ENCODE measurements at places on chromosomes 7 and 10.

DNA sequence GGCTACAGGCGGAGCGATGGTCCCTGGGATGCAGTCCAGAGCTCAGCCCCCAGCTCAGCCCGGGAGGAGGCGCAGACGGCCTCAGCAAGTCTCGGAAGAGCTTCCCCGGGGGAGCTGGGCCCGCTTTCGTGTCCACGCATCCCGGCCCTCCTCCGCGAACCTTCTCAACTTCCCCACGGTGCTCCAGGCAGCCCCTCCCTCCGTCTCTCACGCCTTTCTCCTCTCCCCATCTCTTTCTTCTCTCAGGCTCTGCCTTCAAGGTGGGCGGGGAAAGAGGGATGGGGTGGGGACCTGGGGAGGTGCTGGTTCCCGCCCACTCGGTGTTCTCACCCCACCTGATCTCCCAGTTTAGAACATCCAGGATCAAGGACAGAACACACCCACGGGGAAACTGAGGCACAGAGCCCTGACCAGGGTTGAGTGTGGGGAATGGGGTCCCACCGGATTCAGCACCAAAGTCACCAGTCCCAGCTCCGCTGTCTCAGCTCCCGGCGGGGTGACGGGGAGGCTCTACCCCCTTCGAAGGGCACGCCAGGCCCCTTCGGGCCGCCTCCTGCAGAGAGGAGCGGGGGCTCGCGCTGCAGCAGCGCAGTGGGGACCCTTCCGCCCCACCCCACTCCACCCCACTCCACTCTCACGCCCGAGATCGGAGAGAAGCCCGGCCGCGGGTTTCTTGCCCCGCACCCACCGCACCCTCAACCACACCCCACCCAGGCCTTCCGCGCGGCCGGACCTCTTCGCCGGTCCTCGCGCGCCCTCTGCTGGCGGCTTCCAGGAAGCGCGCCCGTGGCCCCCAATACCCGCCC is 18.2 kb downstream of the POLL start:
- no peak for DNase-seq

DNA sequence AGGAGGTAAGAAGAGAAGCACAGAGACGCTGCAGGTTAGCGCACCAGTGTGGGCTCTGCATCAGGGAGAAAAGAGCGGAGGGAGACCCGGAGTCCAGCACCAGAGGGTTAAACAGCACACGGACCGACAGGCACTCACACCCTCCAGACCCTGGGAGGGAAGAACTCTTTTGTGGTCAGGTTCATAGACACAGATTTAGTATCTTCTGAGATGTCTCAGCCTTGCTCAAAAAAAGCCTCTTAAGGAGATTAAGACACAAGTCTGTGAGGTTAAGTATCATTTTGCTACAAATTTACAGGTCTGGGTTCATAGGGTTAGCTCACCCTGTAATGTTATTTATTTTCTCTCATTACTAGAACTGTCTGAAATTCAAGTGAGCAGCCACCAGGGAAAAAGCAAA is 16.8 kb upstream of the NDST2 start:
- no peak for DNase-seq

DNA sequence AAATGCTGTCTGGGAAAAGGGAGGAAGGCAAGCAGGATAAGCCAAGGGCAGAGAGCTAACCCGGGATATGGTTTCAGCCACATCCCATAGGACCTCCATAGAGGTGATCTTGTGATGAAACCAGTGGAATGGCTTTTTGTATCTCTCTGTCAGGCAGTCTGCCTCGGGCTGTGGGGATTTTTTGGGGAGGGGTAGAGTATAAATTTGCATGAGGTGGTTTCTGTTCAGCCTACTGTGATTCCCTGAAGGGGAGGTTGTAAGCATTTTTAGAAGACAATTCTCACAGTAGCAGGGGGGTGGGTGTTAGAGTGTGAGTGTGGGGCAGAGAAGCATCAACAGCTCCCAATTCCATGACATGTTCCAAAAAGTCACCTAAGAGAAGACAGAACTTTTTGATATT is 11.8 kb downstream of the OR9A2 start:
- no peak for DNase-seq

DNA sequence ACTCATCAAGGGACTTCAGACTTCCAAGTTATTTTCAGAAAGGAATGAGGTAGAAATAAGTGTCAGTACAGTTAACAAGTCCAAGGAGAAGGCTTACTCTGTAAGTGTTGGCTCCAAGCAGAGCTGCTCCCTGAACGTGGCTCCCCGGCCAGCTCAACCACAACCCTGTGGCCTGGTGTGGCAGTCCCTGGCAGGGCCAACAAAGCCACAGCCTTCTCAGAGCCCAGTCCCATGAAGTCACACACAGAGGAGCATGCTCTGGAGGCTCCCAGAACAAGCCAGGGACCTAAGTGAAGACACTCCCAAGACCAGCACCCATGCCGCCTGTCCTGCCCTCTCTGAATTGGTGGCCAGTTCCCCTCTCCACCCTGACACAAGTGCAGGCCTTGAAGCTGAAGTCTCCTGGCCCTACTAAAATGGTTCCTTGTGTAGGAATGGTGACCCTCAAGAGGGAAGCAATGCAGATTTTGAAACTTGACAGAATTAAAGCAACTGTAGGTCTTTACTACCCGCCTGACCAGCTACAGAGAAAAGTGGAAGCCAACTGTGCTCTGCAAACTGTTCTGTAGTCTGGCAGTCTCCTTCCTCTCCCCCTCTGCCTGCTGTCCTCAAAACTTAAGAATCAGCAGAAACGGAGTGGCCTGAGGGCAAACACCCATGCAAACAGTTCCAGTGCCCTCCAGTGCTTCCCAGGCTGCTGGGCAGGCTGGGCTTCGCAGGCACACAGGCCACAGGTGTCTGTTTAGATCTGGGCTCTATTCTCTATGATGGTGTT is 51.1 kb downstream of the NOD1 start:
- no peak for DNase-seq

- DNase-seq, result no peak
Measured at GRCh38 chr7:32803406-32804141, 88.0 kb downstream of the KBTBD2 start.

- DNase-seq, result no peak
Measured at GRCh38 chr10:118096022-118096421, 49.3 kb upstream of the RAB11FIP2 start.

DNA sequence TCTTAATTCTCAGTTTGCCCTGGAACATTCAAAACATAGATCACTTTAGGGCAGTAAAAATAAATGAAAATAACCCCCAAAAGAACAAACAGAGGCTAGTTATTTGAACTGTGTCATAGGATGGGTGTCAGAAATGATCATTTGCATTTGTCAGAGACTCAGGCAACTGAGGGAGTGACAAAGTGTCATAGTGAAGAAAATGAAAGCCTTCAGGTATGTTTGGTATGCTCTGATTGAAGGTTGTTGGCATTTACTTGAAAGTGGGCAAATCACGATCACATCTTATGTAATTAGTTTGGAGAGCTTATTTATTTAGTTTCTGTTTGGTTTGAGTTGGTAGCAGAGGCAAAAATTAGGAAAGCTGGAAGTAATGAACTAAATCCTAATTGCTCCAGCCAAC is 880.9 kb downstream of the ANKRD7 start:
- DNase-seq, result no peak

DNA sequence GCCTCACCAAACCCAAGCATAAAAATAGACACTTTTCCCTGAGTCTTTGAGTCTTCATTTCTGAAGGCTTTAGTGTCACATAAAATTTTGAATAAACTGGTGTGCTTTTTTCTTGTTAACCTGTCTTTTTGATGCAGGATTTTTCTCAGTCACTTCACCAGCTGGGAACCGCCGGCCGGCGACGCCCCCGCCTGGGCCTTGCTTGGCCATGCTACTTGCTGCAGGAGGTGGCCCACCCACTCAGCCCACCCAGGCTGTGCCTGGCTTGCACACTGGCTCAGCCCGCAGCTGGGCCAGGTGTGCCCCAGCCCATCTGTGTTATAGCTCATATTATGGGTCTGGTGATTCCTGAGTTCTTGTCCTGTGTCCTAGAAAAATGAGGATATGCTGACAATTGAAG is 247.4 kb upstream of the CACNA2D1 start:
- no peak for DNase-seq

- DNase-seq, result no peak
Measured at GRCh38 chr10:3639546-3639945, 145.5 kb downstream of the KLF6 start.

DNA sequence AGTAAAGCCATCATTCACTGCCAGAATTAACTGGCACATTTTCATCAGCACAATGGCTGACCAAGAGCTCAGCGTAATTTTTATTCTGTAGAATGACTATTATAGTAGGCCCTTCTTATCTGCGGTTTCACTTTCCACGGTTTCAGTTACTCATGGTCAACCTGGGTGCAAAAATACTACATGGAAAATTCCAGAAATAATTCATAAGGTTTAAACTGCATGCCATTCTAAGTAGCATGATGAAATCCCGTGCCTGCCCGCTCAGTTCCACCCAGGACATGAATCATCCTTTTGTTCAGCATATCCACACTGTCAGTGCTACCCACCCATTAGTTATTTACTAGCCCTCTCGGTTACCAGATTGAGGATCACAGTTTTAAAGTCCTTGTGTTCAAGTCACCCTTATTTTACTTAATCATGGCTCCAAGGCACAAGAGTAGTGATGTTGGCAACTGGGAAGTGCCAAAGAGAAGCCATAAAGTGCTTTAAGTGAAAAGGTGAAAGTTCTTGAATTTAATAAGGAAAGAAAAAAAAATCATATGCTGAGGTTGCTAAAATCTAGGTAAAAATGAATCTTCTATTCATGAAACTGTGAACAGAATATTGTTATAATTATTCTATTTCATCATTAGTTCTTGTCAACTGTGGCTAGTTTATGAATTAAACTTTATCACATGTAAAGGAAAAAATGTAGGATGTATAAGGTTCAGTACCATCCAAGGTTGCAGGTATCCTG is 204.9 kb downstream of the DOCK4 start:
- DNase-seq, result no peak

DNA sequence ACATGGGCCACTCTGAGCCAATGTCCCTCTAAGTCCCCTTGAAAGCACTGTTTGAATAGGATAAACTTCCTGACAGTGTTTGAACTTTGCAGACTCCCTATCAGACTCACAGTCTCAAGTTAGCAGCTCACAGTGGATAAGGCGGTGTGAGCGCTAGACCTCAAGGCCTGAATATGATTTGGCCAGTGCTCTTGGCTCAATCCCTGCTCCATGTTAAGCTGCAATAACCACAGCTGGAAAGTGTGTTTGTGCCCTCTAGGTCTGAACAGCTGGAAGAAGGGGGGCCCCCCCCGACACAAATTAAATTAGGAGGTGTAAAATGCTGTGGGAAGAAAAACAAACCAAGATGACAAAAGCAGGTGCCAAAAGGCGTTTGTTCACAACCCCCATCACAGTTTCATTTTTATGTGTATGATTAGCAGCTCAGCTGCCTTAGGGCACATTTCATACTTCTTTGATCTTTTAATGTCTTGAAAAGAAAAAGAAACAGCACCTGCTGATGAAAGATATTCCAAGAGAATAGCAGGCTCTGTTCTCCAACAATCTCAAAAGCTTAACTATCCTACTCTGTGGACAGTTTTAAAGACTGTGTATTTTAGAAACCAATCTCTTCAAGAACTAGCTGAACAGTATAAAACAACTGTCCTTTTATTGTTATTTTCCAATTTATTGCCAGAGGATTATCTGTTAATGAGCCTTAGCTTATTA is 167.6 kb downstream of the SNX13 start:
- no peak for DNase-seq

DNA sequence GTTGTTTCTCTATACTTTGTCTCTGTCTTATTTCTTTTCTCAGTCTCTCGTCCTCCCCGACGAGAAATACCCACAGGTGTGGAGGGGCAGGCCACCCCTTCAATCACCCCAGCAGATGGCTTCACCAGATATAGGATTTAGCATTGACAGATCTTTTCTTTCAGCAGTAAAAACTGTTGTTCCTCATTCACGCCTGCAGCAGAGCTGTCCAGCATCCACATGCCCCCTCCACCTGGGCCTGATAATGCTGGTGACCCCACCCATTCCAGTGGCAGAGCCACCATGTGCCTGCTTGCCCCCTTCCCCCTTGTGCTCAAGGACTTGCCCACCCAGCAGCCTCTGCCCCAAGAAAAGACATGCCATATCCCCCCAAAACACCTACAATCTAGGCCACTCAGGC is 15.5 kb downstream of the FRG2B start:
- DNase-seq, result no peak

GRCh38 chr7:41085244-41085643 is 617.6 kb downstream of the INHBA start:
- DNase-seq, result no peak

DNA sequence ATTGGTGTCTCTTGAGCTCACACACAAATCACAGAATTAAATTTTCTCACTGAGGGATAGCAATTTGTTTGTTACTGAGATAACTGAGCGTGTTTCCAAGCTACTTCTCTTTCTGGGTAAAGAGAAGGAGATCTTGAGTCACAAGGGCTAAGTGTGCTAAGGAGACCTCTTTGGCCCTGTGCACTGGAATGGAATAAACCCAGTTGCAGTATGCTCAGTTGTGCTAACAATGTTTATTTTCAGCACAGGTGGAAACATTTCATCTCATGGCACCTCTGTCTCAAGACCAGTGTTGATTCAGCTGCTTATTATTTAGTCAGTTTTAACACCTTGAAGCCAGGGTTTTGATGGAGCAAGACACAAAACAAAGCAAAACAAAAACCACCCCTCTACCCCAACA is 22.5 kb upstream of the UBE2H start:
- DNase-seq, result no peak

GRCh38 chr10:22445495-22445894 is 100.2 kb downstream of the SPAG6 start:
- DNase-seq, result no peak

- no peak for DNase-seq
Measured at GRCh38 chr10:3902054-3902808, 117.2 kb upstream of the KLF6 start.

DNA sequence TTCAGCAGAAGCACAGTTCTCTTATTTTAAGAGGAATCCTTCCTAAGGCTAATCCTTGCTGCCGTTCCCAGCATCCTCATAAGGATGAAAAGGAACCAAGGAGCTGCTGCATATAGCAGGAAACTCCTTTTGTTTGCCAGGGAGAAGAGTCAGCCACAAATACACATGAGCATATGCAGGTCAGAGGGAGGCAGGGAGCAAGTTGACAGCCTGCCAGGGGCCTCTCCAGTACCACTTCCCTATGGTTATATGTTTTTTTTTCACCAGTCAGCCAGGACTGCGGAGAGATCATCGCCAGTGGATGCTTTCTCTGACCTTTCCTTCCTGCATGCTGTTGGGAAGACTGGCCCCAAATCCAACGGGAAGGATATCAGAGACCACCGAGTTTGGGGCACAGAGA is 39.8 kb downstream of the SLC35B4 start:
- DNase-seq, result no peak

GRCh38 chr7:135366843-135367508 is 133.3 kb downstream of the STRA8 start:
- DNase-seq, result no peak

- no peak for DNase-seq
Measured at GRCh38 chr10:15801147-15801546, 59.2 kb downstream of the MINDY3 start.

GRCh38 chr7:82674268-82674667 is 230.7 kb upstream of the CACNA2D1 start:
- DNase-seq, result no peak

DNA sequence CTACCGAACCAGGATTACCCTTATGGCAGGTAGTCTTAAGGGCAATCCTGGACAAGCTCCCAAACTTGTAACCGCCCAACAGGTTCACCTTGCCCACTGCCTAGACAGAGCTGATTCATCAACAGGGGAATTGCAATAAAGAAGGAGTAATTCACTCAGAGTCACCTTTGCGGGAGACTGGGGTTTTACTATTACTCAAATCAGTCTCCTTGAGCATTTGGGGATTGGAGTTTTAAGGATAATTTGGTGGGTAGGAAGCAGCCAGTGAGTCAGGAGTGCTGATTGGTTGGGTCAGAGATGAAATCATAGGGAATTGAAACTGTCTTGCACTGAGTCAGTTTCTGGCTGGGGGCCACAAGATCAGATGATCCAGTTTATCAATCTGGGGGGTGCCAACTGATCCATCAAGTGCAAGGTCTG is 25.3 kb downstream of the HK1 start:
- no peak for DNase-seq

Measured in cortex of kidney (tissue), 1 donor.